BE2C (cell line): ENCODE measurements at places on chromosomes 5 and 9.
A peak's percentile ranks its signal among the peaks of the same experiment; 100 is the strongest.

GRCh38 chr5:77849308-77849900 is 73.3 kb upstream of the TBCA start:
- DNase-seq: no peak

GRCh38 chr9:68697851-68698250 is 7.2 kb upstream of the PIP5K1B start:
- DNase-seq: no peak

GRCh38 chr5:77991084-77991483 is 214.9 kb upstream of the TBCA start:
- no peak for DNase-seq

- no peak for DNase-seq
These were observed 3.0 kb downstream of the EQTN start for GRCh38 chr9:27293996-27294395.

DNA sequence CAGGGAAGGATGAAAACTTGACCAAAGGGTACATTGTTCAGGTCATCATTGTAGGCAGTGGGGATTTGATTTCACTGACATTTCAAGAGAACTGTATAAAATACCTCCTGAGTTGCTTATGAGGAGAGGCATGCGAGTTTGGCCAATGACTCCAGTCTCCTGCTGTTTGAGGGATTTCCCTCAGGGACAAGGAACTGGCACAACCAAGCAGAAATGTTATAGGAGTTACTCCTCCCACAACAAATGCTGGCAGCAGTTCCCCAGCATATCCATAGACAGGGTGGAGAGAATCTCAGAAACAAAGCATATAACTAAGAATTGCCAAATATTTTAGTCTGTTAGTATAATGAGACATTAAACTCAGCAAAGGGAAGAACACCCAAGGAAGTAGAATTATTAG is 47.2 kb upstream of the FBXL7 start:
- DNase-seq: no peak

GRCh38 chr5:52580921-52581320 is 206.8 kb upstream of the ITGA1 start:
- peak; percentile 43 for DNase-seq

DNA sequence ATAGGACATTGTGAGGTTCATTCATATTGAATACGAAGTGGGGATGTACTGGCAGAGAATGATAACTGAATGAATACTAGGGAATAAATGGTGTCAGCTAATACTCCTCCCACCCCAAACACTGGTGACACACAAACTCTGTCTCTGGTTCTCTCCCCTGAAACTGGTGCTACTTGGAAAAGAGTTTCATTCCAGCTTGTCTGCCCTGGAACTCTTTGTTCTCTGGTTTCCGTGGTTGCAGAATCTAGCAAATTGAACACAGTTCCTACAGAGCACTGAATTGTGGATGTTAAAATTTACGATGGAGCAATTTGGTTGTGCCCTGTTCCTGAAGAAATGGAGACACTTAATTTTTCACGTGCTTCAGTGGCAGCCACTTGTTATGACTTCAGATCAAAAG is 181.7 kb downstream of the KCTD16 start:
- DNase-seq: no peak

GRCh38 chr5:110865400-110866094 is 126.7 kb downstream of the SLC25A46 start:
- peak; percentile 47 for DNase-seq

DNA sequence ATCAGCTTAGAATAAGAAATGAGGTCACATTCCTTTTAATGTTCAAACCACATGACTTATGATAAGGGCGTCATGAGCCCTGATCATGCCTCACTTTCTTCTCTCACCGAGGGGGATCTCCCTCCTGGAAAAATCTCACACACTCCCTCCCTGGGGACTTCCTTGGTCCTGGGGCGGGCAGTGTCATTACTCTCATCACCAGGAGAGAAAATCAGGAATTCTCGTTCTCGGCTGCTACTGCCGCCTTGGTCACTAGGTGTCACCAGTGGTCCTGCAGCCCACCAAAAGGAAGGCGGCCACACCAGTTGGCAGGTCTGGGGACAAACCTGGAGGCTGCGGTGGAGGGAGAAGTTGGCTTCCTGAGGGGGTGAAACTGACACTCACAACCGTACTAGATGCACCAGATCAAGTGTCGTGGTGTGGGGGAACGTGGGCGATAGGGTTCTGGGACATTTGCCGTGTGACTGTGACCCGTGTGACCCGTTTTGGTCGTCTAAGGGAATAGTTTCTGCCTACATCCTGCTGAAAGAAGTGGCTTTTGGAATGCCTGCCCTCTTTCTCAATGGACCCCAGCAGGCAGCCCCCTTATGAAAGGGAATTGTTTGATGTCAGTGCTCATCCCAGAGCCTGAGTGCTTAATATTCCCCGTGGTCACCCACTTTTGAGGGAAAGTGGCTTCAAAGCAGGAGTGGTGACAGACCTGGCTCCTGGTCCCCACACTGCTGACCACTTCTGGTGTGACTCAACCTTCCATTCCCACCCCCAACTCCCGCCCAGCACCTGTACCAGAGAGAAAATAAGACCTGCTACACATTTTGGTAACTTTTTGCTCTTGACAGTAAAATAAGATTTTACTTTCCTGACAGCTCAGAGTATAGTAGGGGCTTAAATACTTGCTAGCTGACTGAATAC is 63.2 kb downstream of the ACER2 start:
- peak; percentile 72 for DNase-seq

DNA sequence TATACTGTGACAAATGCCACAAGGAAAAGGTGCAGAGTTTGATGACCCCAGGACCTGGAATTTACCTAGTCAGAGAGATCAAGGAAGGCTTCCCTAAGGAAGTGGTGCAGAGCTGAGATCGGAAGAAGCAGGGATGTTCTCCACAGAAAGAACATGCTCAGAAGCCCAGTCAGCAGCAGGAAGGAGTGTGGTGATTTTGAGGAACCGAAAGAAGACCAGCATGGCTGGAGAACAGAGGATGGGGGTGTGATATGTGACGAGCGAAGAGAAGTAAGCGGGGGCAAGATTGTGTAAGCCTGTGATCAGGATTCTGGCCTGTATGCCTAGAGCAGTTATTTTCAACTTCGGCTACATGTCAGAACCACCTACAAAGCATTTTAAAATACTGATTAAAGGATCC is 18.7 kb upstream of the PIK3R1 start:
- no peak for DNase-seq

GRCh38 chr5:181140766-181141165 is 6.6 kb upstream of the OR2V2 start:
- DNase-seq: no peak

DNA sequence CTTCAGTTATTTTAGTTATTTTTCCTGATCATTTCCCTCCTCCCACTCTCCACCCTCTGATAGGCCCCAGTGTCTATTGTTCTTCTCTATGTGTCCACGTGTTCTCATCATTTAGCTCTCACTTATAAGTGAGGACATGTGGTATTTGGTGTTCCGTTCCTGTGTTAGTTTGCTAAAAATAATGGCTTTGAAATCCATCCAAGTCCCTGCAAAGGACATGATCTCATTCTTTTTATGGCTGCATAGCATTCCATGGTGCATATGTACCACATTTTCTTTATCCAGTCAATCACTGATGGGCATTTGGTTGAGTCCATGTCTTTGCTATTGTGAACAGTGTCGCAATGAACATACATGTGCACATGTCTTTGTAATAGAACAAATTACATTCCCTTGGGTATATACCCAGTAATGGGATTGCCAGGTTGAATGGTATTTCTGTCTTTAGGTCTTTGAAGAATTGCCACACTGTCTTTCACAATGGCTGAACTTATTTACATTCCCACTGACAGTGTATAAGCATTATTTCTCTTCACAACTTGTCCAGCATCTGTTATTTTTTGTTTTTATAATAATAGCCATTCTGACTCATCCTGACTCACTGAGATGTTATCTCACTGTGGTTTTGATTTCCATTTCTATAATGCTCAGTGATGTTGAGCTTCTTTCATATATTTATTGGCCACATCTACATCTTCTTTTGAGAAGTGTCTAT is 17.2 kb upstream of the DIRAS2 start:
- no peak for DNase-seq

DNA sequence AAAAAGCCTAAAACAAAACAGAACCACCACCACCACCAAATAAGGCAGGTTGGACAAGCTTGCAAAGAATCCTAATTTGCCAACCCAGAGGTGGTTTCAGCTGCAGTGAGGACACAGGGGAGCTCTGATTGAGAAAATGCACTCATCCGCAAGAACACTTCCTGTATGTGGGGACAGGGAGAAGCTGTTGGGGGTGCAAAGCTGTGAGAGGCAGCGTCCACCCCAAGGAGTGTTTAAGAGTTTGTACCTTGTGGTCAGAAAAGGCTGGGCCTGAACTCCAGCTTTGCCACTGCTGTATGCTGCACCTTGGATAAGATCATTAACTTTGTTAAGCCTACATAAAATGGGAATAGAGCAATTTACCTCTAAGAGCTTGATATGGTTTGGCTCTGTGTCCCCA is 511.7 kb downstream of the BNC2 start:
- DNase-seq: no peak

GRCh38 chr5:138748630-138749081 is 4.6 kb upstream of the CTNNA1 start:
- no peak for DNase-seq

GRCh38 chr5:110099572-110099971 is 409.8 kb downstream of the MAN2A1 start:
- no peak for DNase-seq

DNA sequence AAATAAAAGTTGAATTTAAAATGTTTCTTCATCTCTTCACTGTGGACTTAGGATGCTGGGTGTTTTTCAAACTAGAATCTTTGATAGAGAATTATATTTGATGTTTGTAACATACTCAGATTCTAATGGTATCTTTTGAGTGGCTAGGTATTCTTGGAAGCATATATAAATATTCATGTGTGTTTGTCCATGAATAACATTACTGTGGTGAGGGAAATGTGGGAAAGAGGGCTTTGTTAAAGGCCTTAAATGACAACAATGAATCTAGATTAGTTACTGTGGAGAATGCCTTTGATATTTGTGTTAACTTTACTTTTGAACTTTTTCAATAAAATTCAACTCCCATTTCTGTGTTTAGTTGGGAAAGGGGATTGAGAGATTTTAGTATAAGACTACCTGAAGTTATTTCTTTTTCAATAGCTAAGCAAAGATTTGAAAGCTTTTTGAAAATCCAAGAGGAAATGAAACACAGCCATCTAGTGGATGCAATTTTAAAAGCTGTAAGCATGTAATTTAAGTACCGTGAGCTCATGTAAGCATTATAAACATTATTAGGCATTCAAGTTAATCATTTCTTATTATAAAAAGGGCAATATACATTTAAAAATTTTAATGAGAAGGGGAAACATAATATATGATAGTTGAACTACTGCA is 69.6 kb downstream of the CCDC171 start:
- DNase-seq: no peak

DNA sequence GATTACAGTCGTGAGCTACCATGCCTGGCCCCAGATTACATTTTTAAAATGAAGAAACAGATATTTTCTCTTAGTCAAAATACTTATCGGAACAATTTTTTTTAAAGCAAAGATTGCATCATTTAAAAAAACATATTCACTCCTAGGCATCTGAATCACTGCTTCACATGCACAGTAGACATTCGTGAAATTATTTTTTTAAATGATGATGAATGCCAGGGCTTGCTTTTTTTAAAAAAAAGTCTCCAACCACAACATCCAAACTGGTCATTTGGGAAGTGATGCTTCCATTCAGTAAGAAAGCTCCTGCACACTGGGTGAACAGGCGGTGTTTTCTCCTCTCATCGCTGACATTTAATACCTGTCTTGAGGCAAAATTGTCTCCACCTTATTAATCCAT is 223.0 kb upstream of the DMRT1 start:
- no peak for DNase-seq

GRCh38 chr5:126139773-126140172 is 283.4 kb upstream of the GRAMD2B start:
- DNase-seq: no peak

DNA sequence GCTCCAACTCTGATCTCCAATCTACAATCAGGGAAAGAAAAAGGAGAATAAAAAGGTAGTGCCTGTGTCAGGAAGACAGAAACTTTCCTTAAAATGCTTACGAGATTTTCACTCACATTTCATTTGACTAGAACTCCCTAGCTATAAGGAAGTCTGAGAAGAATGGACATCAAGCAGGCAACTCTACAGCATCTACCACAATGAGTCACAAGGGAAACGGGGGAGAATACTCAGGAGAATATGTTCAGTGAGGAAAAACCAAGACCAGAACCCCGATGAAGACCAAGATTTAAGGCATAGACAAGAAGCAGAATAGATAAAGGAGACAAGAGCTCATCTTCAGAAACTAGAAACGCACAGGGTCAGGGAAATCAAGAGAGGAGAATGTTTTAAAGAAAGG is 9.0 kb upstream of the SETD9 start:
- DNase-seq: no peak

GRCh38 chr5:1101961-1102713 is 9.7 kb downstream of the SLC12A7 start:
- peak; percentile 58 for DNase-seq

DNA sequence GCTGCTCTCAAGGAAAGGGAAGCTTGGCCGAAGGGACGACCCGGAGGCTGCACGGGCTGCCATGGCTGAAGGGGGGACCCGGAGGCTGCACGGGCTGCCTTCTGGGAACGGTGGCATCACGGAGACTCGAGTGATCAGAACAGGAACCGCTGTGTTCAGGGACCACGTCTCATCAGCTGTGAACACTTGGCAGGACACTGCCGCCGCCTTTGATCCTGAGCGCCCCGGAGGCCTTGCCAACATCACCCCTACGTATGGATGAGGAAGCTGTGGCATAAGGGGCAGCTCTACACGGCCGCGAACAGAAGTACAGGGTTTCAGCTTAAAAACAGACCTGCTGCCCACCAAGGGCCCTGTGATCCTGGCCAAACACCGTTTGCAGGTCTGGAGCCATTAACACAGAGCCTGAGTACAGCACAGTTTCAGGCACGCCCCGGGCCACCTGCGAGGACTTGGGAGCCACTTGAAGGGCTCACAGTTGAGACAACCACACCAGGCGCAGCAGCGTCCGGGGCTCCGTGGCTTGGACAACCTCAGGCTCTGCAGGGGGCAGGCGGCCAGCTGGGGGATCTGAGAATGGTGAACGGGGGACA is 23.9 kb upstream of the TERT start:
- DNase-seq: no peak

- DNase-seq: no peak
These were observed 154.2 kb downstream of the ESM1 start for GRCh38 chr5:54831233-54831632.

DNA sequence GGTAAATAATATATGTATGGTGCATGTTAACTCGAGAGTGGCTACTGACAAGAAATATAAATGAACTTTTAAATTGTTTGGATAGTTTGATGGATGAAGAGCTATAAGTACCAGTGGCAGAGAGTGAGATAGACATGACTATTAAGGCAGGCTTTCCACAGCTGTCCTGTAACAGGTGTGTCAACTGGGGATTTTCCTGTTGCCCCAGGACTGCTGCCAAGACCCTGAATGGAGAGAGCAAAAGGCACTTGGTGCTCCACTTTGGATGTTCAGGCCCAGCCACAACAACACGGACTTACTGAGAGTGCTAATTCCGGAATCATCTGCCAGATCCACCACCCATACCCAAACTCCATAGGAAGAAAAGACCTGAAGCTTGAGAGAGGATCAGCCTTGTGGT is 215.1 kb downstream of the SEC61B start:
- no peak for DNase-seq
